ENCODE measurements at places on chromosomes 3 and 15.
A peak's percentile ranks its signal among the peaks of the same experiment; 100 is the strongest.

GRCh38 chr3:72595927-72596610, 252.2 kb downstream of the SHQ1 start:
- DNase-seq: no peak

GRCh38 chr3:150278843-150279381, 129.2 kb upstream of the TSC22D2 start:
- DNase-seq: no peak

GRCh38 chr15:98069256-98069655, 108.8 kb downstream of the ARRDC4 start:
- no peak for DNase-seq

DNA sequence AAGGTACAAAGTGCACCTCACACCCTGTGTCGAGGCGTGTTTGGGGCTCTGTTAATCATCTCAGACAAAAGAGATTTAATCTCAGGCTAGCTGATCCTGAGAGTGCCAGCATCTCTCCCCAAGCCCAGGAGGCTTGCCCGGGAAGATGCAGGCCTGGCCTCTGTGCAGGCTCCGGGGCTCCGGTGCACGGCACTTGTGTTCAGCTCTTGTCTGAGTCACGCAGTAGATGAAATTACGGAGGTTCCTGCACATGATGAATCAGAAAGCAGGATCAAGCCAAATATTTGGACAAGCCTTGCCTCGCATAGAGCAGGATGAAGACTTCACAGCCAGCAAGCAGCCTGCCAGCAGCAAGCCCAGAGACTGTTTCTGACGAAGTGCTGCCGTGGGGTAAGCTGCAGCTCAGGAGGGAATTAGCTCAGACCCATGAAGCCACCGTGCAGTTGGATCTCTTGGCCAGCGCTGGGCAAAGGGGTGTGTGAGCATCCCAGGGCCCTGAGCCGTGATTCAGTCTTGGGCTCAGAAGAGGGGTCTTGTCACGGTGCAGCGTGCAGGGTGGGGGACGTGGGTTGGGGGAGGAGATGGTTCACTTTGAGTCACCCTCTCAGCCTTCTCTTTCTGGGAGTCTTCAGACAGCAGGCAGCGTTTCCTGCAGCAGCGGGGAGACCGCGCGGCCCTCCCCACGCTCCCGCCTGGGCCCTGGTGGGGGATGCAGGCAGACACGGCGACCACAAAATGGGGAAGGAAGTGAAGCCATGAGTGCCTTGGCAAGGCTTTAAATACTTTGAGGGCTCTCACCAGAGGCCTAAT, 89.2 kb upstream of the MEF2A start:
- DNase-seq: no peak

GRCh38 chr3:158471639-158472294, 99.2 kb upstream of the MLF1 start:
- DNase-seq: no peak

DNA sequence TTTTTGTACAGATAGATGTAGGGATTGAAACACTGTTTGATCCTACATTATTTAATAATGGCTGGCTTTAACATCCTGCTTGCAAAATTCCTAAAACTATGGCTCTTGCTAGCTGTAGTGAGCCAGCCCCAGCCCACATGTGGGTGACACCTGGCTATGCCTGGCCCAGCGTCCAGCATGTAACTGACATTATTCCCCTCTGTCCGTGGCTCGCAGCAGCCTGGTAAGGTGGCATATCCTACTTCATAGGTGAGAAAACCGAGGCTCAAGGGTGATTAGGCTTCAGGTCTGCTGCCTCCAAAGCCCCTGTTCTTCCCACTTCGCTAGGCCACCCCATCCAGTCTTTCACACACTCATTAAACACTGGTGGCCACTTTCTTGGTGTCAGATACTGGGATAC, 1.6 kb downstream of the CALML4 start:
- DNase-seq: no peak

DNA sequence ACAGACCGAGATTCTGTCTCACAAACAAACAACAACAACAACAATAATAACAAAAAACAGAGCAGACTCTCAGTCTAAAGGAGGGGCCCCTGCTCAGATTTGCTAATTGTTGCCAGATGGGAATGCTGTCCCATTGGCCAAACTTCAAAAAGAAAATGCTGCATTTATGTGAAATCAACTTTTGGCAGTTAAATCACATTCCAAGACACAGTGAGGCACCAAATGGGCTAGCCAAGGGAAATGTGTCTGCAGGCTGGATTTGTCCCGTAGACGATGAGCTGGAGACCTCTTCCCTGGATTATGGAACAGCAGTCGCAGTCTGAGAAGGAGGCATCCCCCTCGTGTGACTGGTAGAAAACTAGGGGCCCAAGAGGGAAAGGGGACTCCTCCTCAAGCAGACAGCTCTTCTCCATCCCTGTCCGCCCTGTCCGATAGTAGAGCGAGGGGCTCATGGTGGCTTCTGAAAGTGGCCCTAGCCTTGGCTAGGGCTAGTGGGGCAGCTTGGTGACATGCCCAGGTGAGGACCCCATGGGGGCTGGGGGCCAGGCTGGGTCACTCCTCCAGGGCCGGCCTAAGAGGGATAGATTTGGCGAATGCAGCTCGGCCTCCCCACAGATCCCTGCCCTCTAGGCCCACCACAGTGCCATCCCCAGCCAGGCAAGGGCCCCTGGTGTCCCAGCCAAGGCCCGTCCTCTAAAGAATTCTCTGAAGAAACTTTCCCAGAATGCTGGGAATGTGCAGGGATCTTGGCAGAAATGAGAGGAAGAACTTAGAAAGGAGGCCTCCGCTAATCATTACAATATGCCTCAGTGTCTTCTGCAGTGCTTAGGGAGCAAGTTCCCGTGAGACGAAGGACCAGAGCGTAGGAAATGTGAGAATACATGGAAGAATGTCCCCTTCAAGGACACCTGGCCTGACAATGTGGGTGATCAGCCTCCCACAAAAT, 2.0 kb downstream of the SLC22A14 start:
- DNase-seq: no peak

- DNase-seq: no peak
Measured at GRCh38 chr3:10463533-10464434, 41.6 kb downstream of the ATP2B2 start.

- DNase-seq: no peak
Measured at GRCh38 chr15:79028411-79028964, 62.1 kb downstream of the RASGRF1 start.

DNA sequence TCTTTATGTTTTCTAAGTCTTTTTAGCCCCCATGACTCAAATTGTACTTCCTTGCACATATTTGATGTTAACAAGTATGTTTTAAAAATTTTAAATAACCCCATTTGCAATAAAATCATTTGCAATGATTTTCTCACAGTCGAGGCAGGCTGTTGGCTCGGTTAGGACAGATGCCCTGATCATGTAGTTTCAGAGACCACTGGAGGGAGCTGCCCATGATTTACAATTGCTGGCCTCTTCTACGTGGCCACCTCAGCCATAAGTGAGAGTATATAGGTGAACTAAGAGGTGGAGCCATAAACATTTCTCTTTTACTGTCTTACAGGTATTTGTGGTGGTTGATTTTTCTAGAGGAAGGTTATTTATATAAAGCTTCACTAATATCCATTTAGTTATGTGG, 1.7 kb downstream of the DTWD1 start:
- no peak for DNase-seq

GRCh38 chr3:13285007-13285567, 135.0 kb downstream of the NUP210 start:
- no peak for DNase-seq

DNA sequence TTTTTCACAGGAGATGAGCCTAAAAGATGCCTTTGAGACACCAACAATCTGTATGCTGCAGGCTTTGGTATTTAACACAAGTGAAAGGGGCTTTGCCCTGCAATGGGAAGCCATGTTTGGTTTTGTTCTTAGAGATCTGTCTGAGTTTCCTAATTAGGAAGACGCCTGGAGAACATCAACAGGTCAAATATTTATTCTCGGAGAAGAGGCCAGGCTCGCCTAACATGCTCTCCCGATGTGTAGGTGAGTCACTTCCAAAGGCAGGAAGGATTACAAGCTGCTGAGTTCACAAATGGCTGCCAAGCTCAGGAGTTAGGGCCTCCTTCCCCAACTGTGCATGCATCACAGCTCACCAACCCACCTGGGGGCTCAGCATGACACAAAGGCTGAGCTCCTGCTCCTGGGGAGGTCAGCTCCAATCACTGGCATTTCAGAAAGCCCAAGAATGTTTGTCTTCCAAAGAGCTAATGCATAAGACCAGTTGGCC, 119.5 kb upstream of the PRICKLE2 start:
- DNase-seq: no peak

DNA sequence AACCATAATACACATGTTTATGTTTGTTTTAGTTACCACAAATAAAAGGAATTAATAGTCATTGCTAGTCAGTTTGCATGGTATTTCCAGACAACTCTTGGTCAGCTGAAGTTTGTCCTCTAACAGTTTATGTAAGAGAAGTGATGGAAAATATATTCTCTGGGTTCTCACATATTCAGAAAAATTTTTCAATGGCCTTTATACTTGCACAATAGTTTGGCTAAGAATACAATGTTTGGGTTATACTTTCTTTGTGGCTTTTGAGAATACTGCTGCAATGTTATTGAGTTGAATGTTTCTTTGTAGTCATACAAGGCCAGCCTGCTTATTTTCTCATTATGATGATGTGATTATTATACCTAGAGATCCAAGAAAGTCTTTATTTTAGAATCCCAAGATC, 133.9 kb downstream of the RAP2B start:
- DNase-seq: no peak

- no peak for DNase-seq
Measured at GRCh38 chr3:191085091-191085490, 114.0 kb upstream of the OSTN start.

- no peak for DNase-seq
Measured at GRCh38 chr3:20222274-20222673, 36.3 kb upstream of the SGO1 start.

GRCh38 chr3:127678611-127679533, 6.1 kb downstream of the ABTB1 start:
- peak; percentile 3 for DNase-seq

DNA sequence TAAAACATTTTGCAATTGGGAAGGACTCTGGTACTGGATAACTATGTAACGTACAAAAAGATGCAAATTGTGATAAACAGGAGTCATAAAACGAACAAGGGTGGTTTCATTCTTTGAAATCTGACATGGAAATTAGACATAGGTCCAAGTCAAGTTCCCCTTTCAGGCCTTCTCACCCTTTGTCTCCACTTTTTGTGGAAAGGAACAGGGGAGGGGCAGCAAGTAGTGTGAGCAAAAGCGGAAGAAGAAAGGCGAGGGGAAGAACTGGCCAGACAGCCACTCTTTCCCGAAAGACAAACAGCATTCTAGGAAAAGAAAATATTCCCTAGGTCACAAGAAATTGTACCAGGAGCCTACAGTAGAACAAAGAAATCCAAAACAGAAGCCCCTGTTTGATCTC, 52.6 kb downstream of the MCF2L2 start:
- no peak for DNase-seq

DNA sequence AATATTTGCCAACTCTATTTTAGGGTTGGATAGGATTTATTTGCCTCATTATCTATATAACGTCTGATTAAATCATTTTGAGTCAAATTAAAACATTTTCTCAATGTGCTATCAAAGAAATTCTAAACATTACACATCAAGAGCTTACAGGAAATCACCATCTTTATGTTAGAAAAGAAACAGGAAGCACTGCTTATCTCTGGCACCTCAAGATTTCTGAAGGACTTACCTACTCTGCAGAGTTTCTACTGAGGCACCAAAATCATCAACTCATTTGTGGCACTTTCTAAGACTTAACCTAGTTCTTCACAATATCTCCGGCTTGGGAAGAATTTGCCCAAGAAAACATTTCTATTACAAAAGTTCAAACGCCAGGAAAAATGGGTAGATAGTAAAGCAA, 181.3 kb upstream of the EOMES start:
- DNase-seq: no peak

DNA sequence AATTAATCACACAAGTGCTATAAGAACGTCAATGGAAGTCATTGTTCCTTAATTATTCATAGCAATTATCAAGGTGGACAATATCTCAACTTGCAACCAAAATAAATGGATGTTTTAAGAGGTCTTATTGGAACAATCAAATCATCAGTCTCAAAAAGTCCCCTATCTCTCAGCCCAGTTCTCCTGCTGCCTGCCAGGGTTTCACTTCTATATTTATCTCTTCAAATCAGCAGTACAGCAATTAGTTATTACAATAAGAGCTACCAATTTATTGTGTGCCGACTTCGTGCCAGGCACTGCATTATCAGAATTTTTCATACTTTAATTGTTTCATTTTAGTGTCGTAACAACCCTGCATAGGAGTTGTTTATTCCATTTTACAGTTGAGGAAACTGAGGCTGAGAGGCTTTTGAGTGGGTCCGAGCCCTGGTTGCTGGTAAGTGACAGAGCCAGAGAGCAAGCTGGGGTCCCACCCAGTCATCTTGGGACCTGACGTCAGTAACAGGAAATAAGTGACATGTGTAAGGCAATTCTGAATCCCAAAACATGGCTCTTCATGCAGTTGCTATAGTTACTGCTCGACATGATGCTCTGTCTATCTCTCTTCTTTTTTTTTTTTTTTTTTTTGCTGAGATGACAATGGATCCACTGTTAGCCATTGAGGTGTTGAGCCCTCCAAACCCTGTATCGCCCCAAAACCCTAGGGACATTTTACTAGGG, 8.8 kb upstream of the KCTD6 start:
- DNase-seq: no peak

DNA sequence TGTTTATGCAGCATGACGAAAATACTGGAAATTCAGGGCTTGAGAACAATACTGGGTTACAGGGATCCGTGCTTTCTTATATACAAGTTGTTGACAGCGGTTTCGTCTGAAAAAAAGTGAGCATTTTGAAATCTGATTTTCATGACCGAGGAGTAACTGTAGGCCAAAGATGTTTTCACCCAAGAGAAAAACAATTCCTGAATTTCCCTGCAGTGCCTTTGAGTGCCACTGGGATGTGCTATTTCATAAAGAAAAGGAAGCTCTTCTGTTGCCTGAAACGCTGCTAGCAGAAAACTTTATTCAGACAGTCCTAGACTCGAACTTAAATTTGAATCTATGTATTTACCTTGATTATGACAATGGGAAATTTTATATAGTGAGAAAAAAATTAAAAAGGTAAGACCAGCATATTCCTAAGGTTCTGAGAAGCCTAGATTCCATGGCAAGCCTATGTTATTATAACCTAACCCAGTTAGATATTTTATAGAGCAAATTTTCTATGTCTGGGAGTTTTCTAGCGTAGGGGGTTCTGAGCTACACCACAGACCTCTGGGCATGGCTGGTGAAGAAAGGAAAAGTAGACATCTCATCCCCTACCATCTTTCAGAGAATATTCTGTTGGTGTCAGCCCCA, 30.2 kb downstream of the KCNAB1 start:
- peak; percentile 22 for DNase-seq

GRCh38 chr15:31328428-31328968, 1.9 kb downstream of the KLF13 start:
- DNase-seq: peak; percentile 89

- DNase-seq: no peak
Measured at GRCh38 chr3:14757153-14757700, 61.5 kb upstream of the FGD5 start.

DNA sequence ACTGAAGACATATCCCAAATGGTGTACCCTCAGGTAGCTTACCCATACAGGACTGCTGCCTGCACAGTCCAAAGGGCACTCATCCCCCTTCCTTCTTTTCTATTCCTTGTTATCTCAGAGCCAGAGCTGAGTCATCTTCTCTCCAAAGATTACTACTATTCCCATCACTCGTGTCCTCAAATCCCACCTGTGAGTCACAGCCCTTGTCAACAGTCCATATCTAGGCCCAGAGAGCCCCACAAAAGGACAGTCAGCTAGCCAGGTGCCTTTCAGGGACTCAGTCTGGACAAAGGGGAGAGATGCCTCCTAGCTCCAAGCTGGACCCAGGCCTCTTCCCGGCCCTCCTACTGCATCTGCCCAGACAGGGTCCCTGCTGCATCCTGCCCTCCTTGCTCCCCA, 11.0 kb downstream of the PARP16 start:
- DNase-seq: no peak

GRCh38 chr15:33636958-33637357, 326.2 kb downstream of the RYR3 start:
- no peak for DNase-seq
